Pericardium fibroblast (primary cell): ENCODE measurements at places on chromosomes 3 and 15. TPM values are rescaled to one million over a fixed set of nuclear protein-coding genes. Genes with fewer than 3 reads are reported as not detected.

Gene NEK11
- total RNA-seq, result 3.2 and 6.9 TPM in 2 replicates

Gene ADAMTS17
- 1.5 and 2.1 TPM in 2 replicates for total RNA-seq

Gene GOLGA6L7
- not detected in 2 replicates for total RNA-seq

Gene NIPA2
- total RNA-seq, result 31.0 and 49.6 TPM in 2 replicates

Gene CACNA2D2
- 0.12 TPM in 1 of 2 replicates, not detected in the other for total RNA-seq

Gene FANCI
- 3.3 and 5.4 TPM in 2 replicates for total RNA-seq

Gene DUOXA2
- total RNA-seq, result not detected in 2 replicates

Gene SLC9C1
- total RNA-seq, result not detected in 2 replicates

Gene GOLGA8J
- 0.09 TPM in 1 of 2 replicates, not detected in the other for total RNA-seq

Gene AHSG
- not detected in 2 replicates for total RNA-seq
